ENCODE measurements at places on chromosomes 2 and 18. TPM values are rescaled to one million over a fixed set of nuclear protein-coding genes. Genes with fewer than 3 reads are reported as not detected.

DNA sequence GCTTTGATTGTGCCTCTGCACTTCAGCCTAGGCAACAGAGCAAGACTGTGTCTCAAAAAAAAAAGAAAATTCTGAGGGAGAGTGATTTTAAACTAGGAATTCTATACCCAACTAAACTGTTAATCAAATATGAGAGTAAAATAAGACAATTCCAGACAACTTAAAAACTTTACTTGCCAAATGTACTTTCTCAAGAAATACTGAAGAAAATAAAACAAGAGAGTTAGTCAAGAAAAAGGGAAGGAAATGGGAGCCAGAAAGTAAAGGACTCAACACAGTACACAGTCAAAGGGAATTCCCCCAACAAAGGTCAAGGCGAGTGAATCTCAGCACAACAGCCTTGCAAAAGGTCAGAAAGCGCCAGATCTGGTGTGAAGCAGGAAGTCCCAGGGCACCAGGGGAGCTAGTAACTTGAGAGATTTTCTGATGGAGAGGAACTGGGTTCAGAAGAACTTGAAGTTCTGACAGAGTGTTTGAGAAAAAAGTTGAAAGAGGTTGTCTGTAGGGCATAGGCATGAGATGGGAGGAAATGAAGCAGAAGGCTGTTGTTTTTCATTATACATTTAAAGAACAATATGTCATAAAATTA lies 22.6 kb upstream of the TBC1D8 start:
- no peaks in the 10 kb centered on the region for H3K36me3 ChIP-seq
- H3K4me1 ChIP-seq = peaks cover 5% of the 10 kb centered on the region
- no peak for DNase-seq
- H3K4me3 ChIP-seq = no peak overlapping the region
- no peak overlapping the region for H3K27ac ChIP-seq
- no peaks in the 10 kb centered on the region for H3K27me3 ChIP-seq

- H3K27me3 ChIP-seq = no peaks in the 10 kb centered on the region
- DNase-seq = no peak
- H3K36me3 ChIP-seq = no peaks in the 10 kb centered on the region
- H3K4me1 ChIP-seq = peaks cover 48% of the 10 kb centered on the region
Measured at GRCh38 chr2:8628866-8629209, 53.0 kb upstream of the ID2 start.

DNA sequence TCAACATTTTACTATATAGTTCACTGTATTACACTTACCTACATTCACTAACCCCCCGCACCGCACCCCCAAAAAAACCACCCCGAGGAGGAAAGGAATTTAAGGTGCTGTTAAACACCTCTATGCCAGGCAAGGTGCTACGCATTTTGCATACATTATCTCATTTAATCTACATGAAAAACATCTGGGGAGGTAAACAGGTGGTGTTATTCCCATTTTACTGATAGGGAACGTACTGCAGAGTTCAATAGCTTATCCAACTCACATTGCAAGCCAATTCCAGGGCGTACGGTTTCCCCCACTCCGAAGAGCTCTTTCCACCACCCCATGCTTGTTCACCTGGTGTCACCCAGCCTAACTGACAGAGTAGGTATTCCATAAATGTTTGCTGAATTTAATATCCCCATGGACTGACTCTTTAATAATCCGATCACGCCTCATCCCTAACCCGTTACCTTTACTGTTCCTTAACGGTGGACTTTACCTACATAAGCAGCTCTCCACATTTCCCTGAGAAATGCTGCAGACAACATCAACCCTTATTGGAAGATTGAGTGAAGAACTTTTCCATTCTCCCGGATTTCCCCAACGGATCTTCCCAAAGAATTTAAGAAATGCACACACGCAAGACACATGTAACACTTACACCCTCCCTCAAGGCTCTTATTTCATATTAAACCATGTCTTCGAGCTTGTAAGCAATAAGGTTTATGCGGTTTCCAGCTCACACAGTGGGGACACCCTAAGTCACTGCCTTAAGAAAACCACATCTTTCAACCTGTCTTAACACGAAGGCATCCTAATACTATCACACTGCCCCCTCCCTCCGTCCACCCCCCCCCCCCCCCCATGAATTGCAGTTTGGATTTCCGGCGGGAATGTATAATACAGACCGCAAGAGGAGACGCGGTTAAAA lies 1.2 kb downstream of the RAPH1 start:
- H3K36me3 ChIP-seq = no peaks in the 10 kb centered on the region
- H3K4me1 ChIP-seq = peaks cover 27% of the 10 kb centered on the region
- no peaks in the 10 kb centered on the region for H3K27me3 ChIP-seq
- DNase-seq = no peak
- peak overlapping the region; percentile 93 for H3K27ac ChIP-seq

MORN2 gene
- 4.4 TPM for total RNA-seq

DNA sequence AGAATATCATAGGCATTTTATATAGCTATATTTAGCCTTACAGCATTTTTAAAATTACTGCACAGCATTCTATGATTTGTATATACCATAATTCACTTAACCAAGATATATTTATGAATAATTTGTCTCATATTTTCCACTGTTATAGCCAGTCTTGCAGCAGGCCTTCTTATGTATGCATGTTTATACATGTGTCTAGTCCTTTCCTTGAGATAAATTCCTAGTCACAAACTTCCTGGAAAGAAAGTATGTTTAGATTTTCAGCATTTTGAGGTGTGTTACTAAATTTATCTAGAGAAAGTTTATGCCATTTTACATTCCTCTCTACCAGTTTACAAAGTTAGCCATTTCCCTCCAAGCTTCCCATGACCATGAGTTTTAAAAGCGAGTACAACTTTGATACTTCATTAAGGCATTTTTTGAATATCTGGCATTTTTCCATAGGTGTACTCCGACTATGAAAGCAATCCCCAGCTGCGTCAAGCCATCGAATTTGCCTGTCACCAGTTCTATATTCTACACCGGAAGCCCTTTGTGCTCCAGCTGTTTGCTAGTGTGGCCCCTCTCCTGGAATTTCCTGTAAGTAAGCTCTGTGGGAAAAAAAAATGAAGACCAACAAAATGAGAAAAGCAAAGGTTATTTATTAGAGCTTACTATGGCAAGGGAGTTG lies 59.4 kb upstream of the RPE start:
- H3K4me1 ChIP-seq = no peaks in the 10 kb centered on the region
- H3K27ac ChIP-seq = no peak overlapping the region

LONRF2 gene
- total RNA-seq = 3.7 TPM

PMAIP1 gene
- 0.08 TPM for total RNA-seq

- no peaks in the 10 kb centered on the region for H3K36me3 ChIP-seq
- no peak for DNase-seq
- no peak overlapping the region for H3K27ac ChIP-seq
- H3K4me1 ChIP-seq = no peaks in the 10 kb centered on the region
- H3K4me3 ChIP-seq = no peak overlapping the region
Measured at GRCh38 chr2:51027968-51028367, 4.0 kb downstream of the NRXN1 start.

DNA sequence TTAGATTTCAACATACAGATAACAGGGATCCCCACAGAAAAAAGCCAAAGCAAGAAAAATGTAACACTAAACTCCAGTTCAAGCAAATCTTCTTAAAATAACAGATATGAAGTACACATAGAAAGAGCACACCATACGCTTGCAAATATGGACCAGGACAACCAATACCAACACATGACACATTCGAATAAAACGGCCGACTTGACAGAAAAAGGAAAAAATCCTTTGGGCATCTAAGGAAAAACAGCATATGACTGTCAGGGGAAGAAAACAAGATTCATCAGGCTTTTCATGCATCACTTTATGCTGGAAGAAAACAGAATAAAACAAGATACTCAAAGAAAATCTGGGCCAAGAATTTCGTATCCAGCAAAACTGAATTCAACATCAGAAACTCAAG lies 16.0 kb downstream of the RNASEH1 start:
- peaks cover 4% of the 10 kb centered on the region for H3K4me1 ChIP-seq
- H3K36me3 ChIP-seq = peaks cover 41% of the 10 kb centered on the region
- no peak for DNase-seq
- no peaks in the 10 kb centered on the region for H3K27me3 ChIP-seq
- no peak overlapping the region for H3K4me3 ChIP-seq

- peaks cover 6% of the 10 kb centered on the region for H3K4me1 ChIP-seq
- DNase-seq = no peak
- no peak overlapping the region for H3K27ac ChIP-seq
- H3K36me3 ChIP-seq = peaks cover 15% of the 10 kb centered on the region
- no peaks in the 10 kb centered on the region for H3K27me3 ChIP-seq
- no peak overlapping the region for H3K4me3 ChIP-seq
Measured at GRCh38 chr2:196729418-196729817, 70.1 kb downstream of the GTF3C3 start.

DNA sequence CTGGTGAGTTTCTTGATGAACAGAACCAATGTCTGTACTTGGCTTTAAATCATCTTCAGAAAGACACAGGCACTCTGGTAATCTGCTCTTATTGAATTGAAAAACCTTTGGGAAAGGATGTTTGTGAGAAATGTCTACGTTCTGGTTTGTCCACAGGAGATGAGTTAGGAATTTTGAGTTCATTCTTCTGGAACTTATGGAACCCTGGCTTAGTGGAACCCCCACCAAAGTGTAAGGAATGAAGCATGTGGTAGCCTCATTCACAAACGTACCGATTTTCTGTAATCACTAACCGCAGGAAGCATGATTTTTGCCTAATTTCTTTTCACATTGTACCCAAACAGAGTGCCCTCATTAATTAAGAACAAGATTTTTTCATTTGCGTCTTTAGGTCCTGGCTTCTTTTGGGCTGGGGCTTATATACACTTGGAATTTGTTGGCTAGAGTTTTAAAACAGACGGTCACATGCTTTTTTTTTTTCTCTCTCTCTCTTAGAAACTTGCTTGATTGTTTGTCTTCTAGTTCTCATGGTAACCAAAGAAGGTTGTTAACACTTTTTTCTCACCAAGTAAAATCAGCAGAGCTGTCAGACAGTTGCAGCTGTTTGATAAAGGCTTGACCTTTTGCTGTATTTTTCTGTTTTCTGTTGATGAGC lies 314.1 kb upstream of the THUMPD2 start:
- H3K4me1 ChIP-seq = no peaks in the 10 kb centered on the region
- H3K27ac ChIP-seq = no peak overlapping the region
- no peak overlapping the region for H3K4me3 ChIP-seq
- no peaks in the 10 kb centered on the region for H3K27me3 ChIP-seq

SNED1 gene
- 0.65 TPM for total RNA-seq

DNA sequence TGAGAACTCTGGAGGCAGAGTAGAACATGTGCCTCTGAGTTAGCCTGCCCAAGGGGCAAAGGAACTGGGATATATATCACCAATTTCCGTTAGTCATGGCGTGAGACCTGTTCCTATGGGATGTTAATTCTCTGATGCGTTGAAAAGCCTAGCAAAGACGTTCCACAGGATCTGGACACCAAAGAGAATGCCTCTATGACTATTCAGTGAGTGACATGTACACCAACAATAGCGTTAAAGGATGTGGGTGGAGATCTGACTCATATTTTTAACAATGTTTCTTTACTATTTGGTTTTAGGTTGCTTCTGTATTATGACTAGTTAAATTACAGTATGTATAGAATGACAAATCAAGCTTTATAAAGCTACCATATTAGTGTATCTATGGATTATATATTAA lies 320.9 kb upstream of the MC4R start:
- no peak for DNase-seq
- H3K27ac ChIP-seq = no peak overlapping the region
- H3K36me3 ChIP-seq = no peaks in the 10 kb centered on the region

GRCh38 chr2:109335631-109336176 lies 206.7 kb downstream of the SH3RF3 start:
- H3K27ac ChIP-seq = no peak overlapping the region
- no peaks in the 10 kb centered on the region for H3K36me3 ChIP-seq
- no peak overlapping the region for H3K4me3 ChIP-seq
- no peaks in the 10 kb centered on the region for H3K27me3 ChIP-seq
- peaks cover 2% of the 10 kb centered on the region for H3K4me1 ChIP-seq
- no peak for DNase-seq

- H3K4me3 ChIP-seq = no peak overlapping the region
- H3K27me3 ChIP-seq = no peaks in the 10 kb centered on the region
- DNase-seq = peak; percentile 29
- no peaks in the 10 kb centered on the region for H3K36me3 ChIP-seq
- H3K27ac ChIP-seq = no peak overlapping the region
Measured at GRCh38 chr18:2891526-2892431, 45.0 kb downstream of the EMILIN2 start.

DNA sequence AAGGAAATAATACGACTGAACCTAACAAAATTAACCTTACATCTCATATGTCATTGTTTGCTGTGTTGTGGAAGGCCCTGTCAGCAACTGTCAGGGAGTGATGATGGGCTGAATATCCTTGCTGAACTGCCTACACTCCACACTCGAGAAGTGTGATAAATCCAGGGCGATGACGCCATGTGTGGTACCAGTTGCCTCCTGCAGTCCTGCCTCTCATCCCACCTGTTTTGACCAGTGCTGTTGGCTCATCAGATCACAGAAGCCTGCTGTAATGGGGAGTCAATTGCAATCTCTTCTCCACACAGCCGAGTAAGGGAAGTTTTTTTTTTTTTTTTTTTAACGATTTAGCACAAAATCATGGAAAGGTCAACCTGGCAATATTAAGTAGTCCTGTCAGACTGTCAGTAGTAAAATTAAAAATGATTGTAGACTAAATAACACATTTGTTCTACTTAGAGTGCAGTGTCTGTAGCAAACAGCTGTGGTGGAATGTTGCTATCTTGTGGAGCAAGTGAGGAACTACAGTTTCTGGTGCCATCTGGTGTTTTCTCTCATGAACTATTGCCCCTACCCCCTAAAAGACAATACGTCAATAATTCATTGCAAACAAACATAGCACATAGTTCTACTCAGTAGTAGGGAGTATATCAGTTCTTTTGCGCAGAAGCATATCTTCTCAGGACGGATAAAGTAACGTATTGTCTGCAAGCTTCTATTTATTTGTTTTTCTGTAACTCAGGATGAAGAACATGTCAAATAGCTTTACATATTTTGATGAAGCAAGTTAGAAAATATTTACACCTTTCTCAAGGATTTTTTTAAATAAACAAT lies 347.6 kb downstream of the CTNNA2 start:
- no peak overlapping the region for H3K4me3 ChIP-seq
- H3K4me1 ChIP-seq = no peaks in the 10 kb centered on the region
- H3K27me3 ChIP-seq = no peaks in the 10 kb centered on the region
- no peak for DNase-seq

- no peak overlapping the region for H3K4me3 ChIP-seq
- H3K27me3 ChIP-seq = no peaks in the 10 kb centered on the region
- no peak for DNase-seq
- H3K4me1 ChIP-seq = no peaks in the 10 kb centered on the region
Measured at GRCh38 chr2:179787601-179788000, 73.8 kb downstream of the ZNF385B start.

- H3K27ac ChIP-seq = no peak overlapping the region
- H3K36me3 ChIP-seq = no peaks in the 10 kb centered on the region
- H3K4me3 ChIP-seq = no peak overlapping the region
- DNase-seq = peak; percentile 47
- H3K27me3 ChIP-seq = no peaks in the 10 kb centered on the region
Measured at GRCh38 chr18:48230467-48231113, 178.6 kb downstream of the ZBTB7C start.

Measured in liver (tissue), 10 donors.